NCI-H1105 (cell line): ENCODE measurements at places on chromosomes 13 and 19.

DNA sequence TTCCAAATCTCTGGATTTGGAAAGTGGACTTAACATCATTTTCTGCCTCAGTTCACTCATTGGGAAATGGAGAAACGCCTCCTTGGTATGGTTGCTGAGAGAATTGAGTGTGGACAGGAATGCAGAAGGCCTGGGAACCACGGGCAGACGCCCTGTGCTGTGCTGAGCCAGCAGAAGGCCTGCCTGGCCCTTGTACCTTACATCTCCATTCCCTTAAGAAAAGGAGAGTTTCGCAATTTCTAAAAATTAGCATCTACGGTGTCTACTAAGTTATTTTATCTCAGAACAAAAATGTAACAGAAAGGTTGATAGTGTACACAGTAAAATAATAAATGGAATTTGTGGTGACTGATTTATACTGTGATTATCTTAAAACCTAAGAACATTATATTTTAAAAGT is 78.7 kb downstream of the IPO5 start:
- no peak for DNase-seq

GRCh38 chr19:6161271-6161850 is 25.9 kb downstream of the ACSBG2 start:
- DNase-seq = no peak

DNA sequence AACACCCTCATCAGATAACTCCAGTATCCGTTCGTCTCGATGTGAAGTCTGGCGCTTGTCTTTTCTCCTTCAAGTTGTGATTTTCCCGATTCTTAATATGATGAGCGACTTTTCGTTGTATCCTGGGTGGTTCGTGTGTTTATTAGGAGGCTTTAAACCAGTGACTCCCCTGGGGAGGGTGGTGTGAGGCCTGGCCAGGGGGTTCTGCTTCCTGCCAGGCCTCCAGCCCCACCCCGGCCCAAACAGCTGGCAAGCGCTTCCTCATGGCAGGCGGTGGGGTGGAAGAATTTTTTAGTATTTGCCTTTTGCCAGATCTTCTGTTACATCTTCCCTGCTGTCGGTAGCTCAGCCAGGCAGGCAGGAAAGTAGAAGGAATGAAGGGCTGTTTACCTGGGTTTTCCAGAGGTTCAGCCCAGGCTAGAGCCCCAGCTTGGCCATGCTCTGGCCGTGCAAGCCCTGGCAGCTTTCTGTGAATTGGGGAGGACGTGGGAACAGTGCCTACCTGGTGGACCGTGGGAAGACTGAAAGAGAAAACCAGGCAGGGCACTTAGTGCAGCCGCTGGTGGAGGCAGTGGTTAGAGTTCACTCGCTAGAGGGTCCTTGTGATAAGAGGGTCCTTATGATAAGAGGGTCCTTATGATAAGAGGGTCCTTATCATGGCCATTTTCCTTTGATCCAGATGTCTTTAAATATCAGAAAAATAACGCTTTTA is 37.7 kb upstream of the DCUN1D2 start:
- DNase-seq = no peak

- DNase-seq = no peak
Observed at GRCh38 chr13:25286308-25286968, 850 bp downstream of the MTMR6 start.

DNA sequence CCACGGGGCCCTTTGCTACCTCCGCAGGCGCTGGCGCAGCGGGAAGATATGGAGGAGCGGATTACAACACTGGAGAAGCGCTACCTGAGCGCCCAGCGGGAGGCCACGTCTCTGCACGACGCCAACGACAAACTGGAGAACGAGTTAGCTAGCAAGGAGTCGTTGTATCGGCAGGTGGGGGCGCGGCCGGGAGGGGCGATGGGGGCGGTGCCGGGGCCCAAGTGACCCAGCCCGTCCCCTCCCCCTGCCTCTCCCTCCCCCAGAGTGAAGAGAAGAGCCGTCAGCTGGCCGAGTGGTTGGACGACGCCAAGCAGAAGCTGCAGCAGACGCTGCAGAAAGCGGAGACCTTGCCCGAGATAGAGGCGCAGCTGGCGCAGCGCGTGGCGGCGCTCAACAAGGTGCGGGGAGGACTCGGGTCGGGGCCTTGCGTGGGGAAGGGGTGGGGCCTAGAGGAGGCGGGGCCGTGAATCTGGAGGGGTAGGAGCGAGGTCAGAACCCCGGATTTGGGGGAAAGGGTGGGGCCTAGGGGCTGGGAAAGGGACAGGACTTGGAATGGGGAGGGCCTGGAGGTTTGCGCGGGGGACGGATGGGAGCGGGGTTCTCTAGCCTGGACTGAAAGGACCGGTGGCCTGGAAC is 13.7 kb downstream of the PPFIA3 start:
- peak; percentile 69 for DNase-seq

- DNase-seq = no peak
Observed at GRCh38 chr19:40740747-40741146, 9.5 kb downstream of the ACTMAP start.

- peak; percentile 57 for DNase-seq
Observed at GRCh38 chr19:5313307-5313706, 27.3 kb downstream of the PTPRS start.

GRCh38 chr19:6238643-6239281 is 41.0 kb downstream of the MLLT1 start:
- DNase-seq = no peak

DNA sequence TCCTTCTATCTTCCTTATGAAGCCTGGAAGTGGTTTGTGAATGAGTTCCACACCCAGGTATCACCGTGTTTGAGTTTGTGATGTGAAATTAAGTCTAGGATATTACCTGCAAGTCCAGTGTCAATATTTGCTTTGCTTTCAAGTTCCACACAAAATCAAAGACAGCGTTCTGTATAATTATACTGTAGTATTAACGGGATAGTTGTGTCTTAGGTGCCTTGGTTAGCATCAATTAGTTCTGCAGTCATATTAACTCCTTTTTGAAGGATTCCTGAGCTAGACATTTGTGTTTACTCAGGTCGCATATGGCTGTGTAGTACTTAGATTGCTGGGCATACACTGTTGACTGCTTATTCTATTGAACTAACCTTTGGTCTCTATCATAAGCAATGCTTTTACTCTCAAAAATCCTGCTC is 54.4 kb downstream of the ERCC5 start:
- no peak for DNase-seq

GRCh38 chr13:28792992-28793391 is 27.1 kb upstream of the MTUS2 start:
- no peak for DNase-seq

GRCh38 chr13:90237852-90238251 is 1109.6 kb upstream of the MIR17HG start:
- DNase-seq = no peak

GRCh38 chr19:15244808-15245207 is 12.6 kb upstream of the EPHX3 start:
- DNase-seq = no peak

DNA sequence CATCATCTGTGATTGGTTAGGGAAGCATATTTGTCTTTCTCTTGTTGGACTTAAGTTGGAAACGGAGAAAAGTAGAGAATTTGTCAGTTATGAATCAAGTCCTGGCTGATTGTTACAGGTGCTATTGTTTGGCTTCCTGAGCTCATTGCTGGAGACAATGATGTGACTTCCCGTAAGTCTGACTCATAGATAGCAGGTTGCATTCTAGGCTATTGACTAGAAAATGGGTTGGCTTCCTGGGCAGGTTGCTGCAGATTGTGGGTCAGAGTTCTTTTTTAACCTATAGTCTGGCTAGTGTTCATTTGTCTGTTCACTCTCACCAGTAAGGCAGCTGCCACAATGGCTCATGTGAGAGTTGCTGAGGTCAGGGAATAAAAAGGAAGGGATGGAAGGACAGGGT is 101.5 kb downstream of the CCNA1 start:
- DNase-seq = no peak

GRCh38 chr19:577439-578392 is 5.3 kb downstream of the BSG start:
- no peak for DNase-seq

- DNase-seq = no peak
Observed at GRCh38 chr19:2542341-2543069, 66.6 kb downstream of the GADD45B start.

- peak; percentile 34 for DNase-seq
Observed at GRCh38 chr19:49473868-49474541, at the start of gene FLT3LG. TSS of gene FLT3LG (plus strand) at chr19:49474215. CDS start at chr19:49474640, 425 bp downstream.

- DNase-seq = no peak
Observed at GRCh38 chr13:84609716-84610115, 727.4 kb upstream of the SLITRK1 start.

- DNase-seq = no peak
Observed at GRCh38 chr13:23620613-23621315, 50.6 kb downstream of the TNFRSF19 start.

GRCh38 chr13:66853564-66853963 is 376.6 kb downstream of the PCDH9 start:
- DNase-seq = no peak

DNA sequence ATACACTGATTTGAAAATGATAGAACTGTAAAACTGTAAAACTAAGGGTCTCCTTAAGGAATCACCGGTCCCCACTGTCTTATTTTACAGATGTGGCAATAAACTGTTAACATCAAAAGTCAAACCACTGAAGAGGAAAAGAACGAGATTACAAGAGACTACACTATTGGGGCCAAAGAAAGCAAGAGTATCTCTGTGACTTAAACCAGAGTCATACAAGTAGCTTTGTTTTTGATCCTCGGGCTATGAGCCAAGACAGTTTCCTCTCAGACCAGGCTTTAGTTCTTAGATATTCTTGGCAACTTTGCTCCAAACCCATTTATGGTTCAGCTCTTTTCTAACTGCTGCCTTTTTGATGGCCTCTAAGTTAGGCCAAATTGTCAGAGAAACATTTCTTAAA is 113.8 kb downstream of the TBC1D4 start:
- DNase-seq = no peak

- DNase-seq = no peak
Observed at GRCh38 chr13:50708461-50708860, 135.0 kb downstream of the DLEU7 start.

DNA sequence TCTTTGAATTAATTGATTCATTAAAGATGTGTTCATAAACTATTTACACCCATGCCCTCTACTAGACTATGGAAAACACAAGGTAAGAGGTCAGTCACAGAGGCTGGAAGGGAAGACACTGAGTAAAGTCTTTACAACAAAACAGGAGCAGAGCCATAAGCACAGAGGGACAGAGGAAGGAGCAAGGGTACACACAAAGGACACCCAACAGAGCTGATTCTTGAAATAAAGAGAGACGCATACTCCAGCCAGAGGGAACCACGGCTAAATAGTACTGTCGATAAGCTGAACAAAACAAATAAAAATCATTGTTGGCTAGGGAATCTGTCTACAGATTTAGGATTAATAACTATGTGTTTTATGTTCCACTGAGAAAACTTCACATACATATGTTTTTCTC is 289.2 kb downstream of the EFNB2 start:
- no peak for DNase-seq

DNA sequence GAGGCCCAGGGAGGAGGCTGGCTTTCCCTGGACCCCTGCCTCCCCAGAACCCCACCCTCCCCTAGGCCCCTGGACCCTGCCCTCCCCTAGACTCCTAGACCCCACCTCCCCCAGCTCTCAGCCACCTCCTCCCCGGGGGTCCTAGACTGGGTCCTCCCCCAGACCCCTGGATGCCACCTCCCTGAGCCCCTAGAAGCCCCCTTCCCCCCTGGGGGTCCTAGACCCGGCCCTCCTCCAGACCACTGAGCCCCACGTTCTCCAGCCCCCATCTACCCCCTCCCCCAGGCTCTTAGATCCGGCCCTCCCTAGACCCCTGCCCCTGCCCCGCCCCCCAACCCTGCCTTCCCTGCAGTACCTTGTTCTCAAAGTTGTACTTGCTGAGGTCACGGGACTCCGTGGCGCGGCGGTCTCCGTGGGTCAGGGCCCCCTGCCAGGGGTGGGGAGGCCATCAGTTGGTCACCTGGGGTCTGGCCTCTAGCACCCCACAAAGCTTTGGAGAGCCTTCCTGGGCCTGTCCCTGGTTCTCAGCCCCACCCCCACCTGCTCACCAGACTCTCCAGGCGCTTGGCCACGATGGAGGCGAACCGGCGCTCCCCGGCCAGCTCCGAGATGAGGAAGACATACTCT is 8.0 kb downstream of the GPX4 start:
- DNase-seq = no peak

- no peak for DNase-seq
Observed at GRCh38 chr13:76937281-76937820, 11.0 kb upstream of the ACOD1 start.

GRCh38 chr19:51246164-51246552 is 4.7 kb upstream of the SIGLECL1 start:
- no peak for DNase-seq

DNA sequence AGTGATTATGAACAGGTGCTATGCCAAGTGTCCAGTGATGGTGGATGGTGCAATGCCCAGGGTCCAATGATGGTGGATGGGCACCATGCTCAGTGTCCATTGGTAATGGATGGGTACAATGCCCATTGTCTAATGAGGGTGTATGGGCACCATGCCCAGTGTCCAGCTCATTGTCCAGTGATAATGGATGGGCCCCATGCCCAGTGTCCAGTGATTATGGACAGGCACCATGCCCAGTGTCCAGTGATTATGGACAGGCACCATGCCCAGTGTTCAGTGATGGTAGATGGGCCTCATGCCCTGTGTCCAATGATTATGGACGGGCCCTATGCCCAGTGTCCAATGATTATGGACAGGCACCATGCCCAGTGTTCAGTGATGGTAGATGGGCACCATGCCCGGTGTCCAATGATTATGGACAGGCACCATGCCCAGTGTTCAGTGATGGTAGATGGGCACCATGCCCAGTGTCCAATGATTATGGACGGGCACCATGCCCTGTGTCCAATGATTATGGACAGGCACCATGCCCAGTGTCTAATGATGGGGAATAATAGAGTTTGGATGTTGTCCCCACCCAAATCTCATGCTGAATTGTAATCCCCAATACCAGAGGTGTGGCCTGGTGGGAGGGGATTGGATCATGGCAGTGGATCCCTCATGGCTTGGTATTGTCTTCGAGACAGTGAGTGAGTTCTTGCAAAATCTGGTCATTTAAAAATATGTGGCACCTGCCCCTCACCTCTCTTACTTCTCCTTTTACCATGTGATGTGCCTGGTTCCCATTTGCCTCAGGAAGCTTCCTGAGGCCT is 87.8 kb downstream of the ANKRD10 start:
- no peak for DNase-seq

DNA sequence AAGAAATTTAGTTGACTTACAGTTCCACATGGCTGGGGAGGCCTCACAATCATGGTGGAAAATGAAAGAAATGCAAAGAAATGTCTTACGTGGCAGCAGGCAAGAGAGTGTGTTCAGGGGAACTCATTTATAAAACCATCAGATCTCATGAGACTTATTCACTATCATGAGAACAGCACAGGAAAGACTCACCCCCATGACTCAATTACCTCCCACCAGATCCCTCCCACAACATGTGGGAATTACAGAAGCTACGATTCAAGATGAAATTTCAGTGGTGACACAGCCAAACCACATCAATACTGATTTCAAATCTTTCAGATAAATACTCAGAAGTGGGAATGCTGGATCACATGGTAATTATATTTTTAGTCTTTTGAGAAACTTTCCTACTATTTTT is 1357.9 kb downstream of the SLITRK5 start:
- DNase-seq = no peak
